Glutamatergic neuron (in vitro differentiated cells): ENCODE measurements at places on chromosomes 16 and 17.
A peak's percentile ranks its signal among the peaks of the same experiment; 100 is the strongest.

GRCh38 chr16:89925596-89926079, 2.5 kb downstream of the TUBB3 start:
- DNase-seq, result no peak

GRCh38 chr16:65038100-65038499, 83.8 kb downstream of the CDH11 start:
- no peak for DNase-seq

GRCh38 chr17:28862561-28862960, 7.7 kb downstream of the ERAL1 start:
- no peak for DNase-seq

DNA sequence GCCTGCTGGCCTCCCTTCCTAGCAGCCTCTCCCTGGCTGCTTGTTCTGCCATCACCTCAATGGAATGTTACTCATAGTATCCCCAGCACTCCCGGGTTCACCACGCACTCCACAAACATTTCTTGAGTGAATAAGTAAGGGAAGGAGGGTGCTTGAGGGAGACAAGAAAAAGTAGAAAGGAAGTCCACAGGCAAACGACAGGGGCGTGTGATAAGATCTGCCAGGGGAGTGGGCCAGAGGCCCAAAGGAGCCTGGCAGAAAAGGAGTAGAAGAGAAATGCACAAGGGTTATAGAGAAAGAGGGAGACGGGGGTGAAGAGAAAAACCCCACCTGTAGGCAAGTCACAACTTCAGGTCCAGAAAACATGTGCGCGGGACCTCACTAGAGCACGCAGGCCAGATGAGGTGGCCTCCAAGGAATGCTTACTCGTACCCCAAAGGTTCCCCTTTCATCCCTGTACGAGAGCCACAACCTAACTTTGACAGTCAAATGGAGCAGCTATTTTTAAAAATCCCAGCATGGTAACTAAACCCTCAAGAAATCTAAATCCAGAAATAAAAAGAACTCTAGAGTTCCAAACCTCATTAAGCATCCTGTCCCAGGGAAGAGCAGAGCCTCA, 6.6 kb downstream of the ZDHHC7 start:
- DNase-seq, result no peak

DNA sequence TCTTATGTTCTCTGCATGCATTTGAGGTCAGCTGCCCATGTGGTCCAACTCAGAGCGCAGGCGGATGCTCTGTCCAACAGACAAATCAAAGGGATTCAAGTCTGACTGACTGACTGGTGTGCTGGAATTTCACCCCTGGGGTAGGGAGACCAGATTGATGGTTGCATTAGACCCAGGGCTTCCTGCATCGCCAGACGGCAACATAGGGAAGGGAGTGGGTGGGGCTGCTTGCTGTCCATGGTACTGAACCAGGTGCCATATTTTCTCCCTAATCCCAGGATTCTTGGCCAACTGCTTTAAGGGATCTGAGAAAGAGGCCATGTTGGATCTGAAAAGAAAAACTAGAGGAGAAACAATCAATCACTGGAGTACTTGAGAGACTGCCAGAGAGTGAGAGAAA, 332.0 kb downstream of the XYLT1 start:
- no peak for DNase-seq

- DNase-seq, result no peak
These were observed 37.5 kb downstream of the WWP2 start for GRCh38 chr16:69799611-69800031.

DNA sequence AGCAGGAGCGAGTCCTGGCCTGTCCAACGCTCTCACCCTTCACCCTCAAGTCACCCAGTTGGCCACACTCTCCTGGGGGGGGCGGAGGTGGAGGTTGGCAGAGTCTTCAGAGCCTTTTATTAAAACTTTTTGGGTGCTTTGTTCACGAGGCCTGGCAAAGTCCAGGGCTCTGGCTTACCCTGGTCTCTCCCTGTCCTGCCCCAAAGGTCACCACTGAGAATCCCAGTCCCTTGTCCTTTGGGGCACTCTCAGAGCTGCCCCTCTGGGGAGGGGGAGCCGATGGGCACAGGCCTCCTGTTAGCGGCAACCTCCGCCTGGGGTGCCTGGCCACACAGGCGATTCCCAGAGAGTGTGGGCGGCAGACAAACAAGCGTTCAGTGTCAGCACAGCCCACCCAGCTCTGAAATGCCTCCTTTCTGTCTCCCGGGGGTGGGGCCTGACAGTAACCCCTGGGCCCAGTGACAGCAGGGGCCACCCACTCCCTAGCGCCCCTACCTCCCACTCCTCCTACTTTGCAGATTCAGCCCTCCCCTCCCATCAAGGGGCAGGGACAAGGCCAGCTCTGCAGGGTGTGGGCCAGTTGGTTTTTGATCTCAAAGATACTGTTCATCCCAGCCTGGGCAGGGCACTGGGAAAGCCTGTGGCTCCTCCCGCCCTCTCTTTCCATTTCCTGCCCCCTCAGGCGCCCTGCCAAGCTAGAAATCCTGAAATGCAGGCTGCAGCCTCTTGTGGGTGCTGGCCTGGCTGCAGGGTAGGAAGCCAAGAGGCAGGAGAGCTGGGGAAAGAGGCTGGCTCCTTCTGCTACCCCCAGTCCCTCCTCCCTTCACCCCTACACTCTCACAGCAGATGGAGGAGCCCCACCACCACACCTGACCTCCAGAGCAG, 36.6 kb upstream of the EMP2 start:
- DNase-seq, result no peak

- DNase-seq, result peak; percentile 97
These were observed at the start of gene TMC7 for GRCh38 chr16:18983565-18984434. TMC7 (plus strand) TSS chr16:18983934; CDS start chr16:18984064, 130 bp downstream.

DNA sequence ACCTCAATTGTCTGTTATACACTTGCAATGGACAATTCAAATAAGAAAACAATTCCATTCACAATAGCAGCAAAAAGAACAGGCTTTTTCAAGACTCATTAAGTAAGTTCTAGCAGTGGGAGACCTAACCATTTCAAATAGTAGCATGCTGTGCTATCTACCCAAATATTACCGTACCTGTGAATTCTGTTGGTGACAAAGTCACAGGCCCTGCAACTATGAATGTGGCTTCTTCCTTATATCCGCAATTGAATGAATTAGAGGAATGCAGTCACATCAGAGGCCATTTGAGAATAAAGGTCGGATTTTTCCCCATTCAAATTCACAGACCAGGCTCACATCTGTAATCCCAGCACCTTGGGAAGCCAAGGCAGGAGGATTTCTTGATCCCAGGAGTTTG, 800 bp upstream of the NME4 start:
- no peak for DNase-seq

GRCh38 chr17:50848039-50848438, 12.7 kb downstream of the WFIKKN2 start:
- DNase-seq, result no peak

- DNase-seq, result no peak
These were observed 361.5 kb downstream of the SNX29 start for GRCh38 chr16:12337871-12338655.

- DNase-seq, result peak; percentile 49
These were observed 11.1 kb downstream of the TSPOAP1 start for GRCh38 chr17:58317421-58318064.

- peak; percentile 49 for DNase-seq
These were observed 852 bp upstream of the HELZ start for GRCh38 chr17:67245694-67246402.

DNA sequence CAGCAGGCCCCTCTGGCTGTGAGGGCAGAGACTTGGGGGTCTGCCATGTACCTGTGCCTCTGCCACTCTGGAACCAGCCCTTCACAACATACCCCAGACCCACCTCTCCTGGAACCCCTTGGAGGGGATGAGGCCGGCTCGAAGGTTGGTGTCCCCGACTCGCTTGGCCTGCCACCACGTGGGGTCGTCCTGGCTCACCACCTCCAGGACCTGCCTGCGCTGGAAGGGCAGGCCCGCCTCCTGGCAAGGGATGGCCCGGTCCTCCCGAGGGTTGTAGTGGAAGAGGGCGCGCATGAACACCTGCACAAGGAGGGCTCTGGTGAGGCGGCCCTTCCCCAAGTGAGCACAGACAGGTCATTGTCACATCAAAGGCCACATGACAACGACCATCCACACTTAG, 12.2 kb downstream of the MPP3 start:
- no peak for DNase-seq

GRCh38 chr16:53445534-53445933, 11.3 kb downstream of the RBL2 start:
- no peak for DNase-seq

- DNase-seq, result peak; percentile 94
These were observed 805 bp upstream of the ORAI3 start for GRCh38 chr16:30947859-30948666.

DNA sequence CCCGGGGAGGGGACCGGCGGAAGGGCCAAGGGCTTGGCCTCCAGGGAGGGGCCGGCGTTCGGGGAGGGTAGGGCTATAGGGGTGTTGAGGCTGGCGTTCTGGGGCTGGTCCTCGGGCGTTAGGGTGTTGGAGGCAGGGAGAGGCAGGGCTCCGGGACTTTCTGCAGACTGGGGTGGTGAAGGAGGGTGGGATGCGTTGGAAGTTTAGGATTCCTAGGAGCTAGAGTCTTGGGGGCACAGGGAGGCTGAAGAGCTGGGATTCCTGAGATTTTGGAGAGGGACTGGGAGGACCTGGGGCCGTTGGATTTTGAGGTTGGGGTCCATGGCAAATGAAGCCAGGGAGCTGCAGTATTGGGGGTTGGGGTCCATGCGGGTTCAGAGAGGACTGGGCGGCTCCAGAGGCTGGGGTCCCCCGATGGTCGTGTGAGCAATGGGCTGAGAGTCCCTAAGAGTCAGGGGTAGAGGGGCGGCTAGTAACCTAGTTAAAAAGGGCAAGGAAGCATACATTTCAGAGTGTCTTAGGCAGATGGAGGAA, 740 bp downstream of the NFATC2IP start:
- DNase-seq, result peak; percentile 47

GRCh38 chr16:84829168-84829965, 9.6 kb downstream of the CRISPLD2 start:
- no peak for DNase-seq

DNA sequence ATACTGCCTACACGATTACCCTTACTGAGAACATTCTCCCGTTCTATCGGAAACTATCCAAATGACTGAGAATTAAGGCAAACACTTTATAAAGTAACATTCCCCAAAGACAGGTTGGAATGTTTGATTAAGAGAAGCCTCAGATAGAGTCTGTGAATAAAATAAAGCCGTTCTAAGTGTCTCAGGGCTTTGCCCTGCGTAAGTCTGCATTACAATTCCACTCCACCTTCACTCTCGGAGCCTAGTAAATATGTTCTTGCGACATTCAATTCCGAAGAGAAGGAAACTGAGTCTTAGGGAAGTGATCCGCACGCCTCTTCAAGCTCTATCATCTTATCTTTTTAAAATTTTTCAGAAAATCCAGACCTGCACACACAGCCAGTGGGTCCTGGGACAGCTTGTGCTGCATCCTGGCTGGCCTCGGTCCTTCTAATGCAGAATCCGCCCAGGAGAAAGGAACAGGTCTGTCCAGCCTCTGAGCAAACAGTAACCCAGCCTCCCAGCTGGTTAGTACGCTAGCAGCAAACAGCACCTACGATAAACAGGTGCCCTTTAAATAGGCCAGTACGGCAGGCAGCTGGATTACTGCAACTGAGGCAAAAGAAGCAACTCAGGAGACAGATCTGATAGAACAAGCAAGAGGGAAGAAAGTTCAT, 254.1 kb upstream of the IRX3 start:
- DNase-seq, result no peak

- no peak for DNase-seq
These were observed 649.8 kb downstream of the MAF start for GRCh38 chr16:78950768-78951167.

- DNase-seq, result no peak
These were observed 33.8 kb downstream of the FA2H start for GRCh38 chr16:74740795-74741304.

DNA sequence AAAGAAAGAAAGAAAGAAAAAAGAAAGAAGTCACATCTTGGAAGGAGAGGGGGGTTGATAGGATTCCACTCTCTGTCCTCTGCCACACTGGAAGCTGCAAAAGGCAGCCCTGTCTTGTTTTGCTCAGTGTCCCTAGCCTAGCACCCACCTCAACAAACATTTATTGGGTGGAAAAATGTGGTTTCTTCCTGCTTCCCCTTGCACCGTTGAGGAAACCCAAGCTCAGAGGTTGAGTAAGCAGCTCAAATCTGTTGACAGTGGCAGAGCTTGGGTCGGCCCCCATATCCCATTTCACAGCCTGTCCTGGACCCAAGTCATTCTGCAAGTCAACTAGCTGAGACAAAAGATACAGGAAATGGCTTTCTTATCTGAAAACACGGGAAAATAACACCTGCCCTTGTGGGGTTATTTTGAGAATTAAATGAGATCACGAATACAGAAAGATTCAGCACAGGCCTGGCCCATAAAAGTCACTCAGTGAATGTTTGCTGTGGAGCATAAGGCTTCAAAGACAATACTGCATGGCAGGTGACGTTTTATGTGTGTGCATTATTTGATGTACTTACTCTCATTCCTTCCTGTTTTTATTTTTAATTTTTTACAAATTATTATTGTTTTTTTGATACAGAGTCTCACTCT, 63.6 kb downstream of the SCNN1B start:
- DNase-seq, result no peak

DNA sequence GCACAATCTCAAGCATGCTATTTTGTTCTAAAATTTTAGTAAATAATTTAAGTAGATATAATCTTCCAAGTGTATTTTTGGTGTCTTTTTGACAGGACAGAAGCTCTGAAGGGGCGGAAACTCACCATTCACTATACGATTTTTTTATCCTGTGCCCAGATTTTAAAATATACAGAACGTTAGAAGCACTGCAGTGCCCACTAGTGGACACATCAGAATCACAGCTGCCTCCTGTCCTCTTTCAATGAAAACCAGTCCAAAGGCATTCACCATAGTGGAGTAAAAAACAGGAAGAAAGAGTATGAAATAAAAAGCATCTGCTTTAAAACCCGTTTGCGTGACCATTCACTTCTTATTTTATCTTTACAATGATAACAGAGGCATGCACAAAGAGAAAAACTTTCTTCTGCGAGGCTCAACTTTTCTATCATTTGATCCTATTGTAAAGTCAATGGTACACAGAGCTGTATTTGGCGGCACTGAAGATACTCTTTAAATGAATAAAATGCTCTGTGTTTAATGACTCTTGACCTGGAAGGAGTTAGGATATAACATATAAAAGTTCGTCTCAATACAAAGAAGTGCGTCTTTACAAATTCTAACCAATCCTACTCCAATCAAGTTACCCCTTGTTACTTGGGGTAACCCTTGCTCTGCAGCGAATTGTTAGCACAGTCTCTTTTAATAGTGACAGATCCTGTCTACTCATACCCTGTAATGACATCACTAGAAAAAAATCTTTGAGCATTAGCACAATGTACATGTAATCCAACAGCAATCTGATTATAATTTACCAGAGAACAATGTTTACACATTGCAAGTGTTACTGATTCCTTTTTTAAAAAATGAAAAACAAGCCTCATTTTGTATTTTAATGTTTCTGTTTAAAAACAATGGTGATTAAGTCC, 339.8 kb upstream of the PSMD7 start:
- peak; percentile 70 for DNase-seq

GRCh38 chr17:6460531-6461161, 16.4 kb downstream of the PIMREG start:
- DNase-seq, result no peak

DNA sequence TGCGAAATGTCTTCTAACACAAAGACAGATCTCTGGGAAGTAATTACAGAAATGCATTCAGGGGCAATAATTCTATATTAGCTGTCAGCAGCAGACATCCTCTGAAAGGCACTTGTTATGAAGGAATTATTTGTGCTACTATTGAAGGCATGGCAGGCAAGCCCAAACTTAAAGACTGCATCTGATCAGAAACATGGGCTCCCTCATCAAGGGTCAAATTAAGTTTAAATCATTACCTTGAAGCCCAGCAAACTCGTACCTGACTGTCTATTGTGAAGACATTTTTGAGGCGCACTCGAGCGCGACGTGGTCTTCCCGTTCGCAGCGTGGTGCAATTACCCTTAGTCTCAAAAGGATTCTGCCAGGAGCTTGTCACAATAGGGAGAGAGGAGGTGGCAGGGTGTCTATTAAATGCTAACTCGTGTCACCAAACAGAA, 110.6 kb downstream of the ZNF423 start:
- DNase-seq, result no peak
